ENCODE measurements at places on chromosomes 4 and X.

DNA sequence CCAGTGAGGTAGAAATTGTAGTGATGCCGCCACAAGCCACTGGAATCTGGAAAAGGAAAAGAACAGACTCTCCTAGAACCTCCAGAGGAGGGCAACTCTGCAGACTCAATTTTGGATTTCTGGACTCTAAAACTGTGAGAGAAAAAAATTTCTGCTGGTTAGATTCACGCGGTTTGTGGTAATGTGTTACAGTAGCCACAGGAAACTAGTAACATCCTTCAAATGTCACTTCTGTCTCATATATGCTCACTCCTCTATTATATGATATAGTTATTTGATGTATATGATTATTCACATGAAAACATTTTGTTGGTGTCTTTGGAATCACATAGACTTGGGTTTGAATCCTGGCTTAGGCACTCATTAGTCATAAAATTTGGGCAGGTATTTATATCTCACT is 18.8 kb downstream of the LDOC1 start:
- no peak for DNase-seq

- DNase-seq, result no peak
Measured at GRCh38 chrX:38249965-38250364, 29.3 kb upstream of the SRPX start.

DNA sequence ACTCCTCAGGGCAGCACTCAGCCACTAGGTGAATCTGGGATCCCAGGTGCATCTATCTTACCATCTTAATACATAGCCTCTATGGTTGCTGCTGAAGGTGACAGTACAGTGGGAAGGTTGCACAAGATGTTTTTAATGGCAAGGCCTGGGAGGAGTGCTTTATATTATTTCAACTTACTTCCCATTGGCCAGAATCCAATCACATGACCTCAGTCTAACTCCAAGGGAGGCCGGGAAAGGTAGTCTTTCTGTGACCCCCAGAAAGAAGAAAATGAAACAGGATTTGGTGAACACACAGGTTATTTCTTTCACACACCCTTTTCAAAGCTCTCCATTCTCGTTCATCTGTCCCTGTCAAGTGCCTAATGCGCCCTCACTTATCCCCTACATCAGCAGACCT is 189.1 kb upstream of the ATP6AP2 start:
- DNase-seq, result no peak

GRCh38 chr4:120682981-120683380 is 239.5 kb downstream of the PRDM5 start:
- peak; percentile 32 for DNase-seq

DNA sequence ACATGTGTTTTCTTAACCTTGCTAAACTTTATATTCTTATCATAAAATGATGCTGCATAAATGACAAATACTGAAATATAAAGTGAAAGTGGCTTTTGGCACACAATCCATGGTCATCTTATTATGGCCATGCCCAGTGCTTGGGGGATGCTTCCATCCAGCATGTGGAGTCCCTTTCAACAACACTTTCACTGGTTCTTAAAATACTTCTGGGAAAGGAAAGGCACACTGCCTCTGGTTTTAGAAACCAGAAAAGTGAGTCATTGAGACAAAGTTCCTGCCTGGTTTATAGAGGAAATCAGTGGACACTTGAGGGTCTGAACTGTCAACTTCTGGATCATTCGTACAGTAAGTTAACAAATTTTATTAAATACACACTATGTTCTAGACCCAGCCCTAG is 248.0 kb upstream of the ADAMTS3 start:
- DNase-seq, result peak; percentile 21

DNA sequence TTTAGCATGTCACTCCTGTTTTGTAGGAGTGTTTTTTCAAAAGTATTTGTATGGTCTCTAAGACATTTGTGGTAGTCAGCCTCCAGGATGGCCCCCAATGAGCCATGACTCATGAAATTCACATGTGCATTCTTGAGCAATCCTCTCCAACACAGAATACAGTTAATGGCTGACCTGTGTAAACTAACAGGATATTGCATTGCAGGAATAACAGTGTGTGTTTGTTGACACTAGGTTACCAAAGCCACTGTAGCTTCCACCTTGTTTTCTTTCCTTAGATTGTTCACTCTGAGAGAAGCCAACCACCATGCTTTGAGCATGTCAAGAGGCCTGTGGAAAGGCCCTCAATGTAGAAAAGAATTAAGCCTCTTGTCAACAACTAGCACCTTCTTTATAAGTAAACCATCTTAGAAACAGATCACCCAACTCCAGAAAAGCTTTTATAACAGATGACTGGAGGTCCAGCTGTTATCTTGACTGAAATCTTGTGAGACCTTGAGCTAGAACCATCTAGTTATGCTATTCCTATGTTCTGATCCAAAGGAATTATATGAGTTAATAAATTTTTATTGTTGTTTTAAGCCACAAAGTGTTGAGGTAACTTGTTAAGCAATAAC is 28.5 kb downstream of the TBCK start:
- peak; percentile 92 for DNase-seq

DNA sequence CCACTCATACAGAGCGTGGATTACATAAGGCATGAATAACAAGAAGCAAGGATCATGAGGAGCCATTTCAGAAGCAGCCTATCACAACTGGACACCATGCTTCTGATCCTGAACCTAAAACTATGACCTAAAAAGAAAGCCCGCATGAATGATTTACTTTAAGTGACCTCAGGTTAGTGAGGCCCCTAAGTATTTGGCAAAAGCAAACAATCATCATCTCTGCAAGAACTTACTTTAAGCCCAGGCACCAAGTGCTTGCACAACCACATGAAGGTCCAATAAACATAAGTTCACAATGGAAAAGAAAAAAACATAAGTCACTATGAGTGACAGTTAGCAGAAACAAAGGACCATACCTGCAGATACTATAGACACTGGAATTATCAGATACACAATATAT is 7.9 kb upstream of the MBTPS2 start:
- DNase-seq, result no peak

GRCh38 chr4:182203872-182204411 is 39.3 kb upstream of the TENM3 start:
- no peak for DNase-seq

DNA sequence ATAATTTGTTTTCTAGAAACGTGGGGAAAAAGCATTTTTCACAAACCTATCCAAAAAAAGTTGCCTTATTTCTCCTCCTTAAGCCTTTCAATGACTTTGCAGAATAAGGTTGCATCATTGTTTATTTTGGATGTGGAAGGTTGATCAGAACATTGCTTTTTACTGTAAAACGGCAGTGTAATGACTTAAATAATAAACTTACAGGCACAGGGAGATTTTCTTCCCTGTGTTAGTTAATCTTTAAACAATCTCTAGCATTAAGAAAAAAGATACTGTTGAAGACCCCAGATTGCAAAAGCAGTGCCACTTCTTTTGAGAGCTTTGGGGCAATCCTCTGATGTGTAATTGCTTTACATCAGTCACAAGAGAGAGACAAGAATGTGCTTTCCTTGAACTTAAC is 153.4 kb downstream of the ARX start:
- DNase-seq, result peak; percentile 5

DNA sequence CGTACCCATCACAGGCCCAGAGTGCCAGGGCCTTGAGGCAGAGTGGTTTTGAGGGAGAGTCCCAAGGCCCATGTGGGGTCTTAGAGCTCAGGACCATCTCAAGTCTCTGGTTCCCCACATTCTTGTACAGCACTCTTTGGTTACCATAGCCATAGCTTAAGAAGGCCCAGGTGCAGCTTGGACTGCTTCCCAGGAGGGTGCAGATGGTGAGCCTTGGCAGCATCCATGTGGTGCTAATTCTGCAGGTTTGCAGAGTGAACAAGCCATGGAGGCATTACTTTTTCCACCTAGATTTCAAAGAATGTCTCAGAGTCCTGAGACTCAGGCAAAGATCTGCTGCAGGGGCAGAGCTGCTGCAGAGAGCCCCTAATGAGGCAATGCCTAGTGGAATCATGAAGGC is 171.7 kb downstream of the STK32B start:
- no peak for DNase-seq

DNA sequence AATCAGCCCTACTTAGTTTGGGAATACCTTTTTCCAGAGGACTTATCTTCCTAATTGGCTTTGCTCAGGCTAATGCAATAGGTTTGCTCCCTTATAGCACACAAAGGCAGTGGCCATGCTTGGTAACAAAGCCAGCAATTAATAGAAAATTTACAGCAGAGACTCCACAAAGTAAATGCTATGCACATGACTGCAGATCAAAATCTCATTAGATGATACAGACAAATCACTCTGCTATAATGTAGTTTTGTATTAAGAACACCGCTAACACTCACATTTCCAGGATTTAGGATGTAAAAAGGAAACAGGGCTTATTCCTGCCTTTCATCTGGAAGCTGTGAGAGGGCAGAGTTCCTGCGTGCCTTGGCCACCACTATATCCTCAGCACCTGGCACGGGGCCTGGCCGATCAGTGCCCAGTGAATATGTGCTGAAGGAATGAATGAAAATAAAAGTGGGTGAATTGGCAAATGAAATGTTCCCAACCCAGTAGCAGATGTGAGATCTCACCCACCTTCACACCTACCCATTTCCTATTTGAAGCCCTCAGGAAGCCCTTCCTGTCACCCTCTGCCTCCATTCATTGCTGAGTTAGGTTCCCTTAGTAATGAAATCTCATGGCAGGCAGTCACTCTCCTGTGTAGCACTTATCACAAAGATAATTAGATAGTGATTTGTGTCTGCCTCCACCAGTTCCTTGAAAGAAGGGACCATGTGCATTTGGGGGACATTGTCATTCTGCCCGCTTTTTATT is 5.1 kb downstream of the SEPTIN6 start:
- DNase-seq, result peak; percentile 54

- no peak for DNase-seq
Measured at GRCh38 chr4:81538716-81539427, 67.2 kb upstream of the RASGEF1B start.

- no peak for DNase-seq
Measured at GRCh38 chrX:24168807-24169206, 19.3 kb downstream of the ZFX start.

GRCh38 chr4:127240764-127241105 is 392.0 kb upstream of the INTU start:
- peak; percentile 34 for DNase-seq

DNA sequence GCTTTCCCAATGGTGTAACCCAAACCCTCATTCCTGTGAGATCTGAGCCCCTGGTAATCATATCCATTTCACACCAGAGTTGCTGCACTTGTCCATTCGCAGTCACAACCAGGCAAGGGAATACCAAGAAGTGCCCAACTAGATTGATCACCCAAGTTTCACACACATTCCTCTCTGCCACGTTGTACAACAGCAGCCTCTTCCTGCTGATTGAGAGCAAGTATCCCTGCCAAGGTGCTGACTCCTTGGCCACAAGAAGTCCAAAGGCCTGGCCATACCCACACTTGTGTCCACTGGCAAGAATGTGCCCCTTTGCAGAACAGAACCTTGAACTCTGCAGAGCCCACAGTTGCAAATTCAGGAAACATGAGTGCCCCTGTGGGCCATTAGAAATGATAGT is 6.5 kb upstream of the ACOT9 start:
- peak; percentile 13 for DNase-seq

GRCh38 chrX:107551546-107551945 is 76.8 kb upstream of the PRPS1 start:
- DNase-seq, result no peak

DNA sequence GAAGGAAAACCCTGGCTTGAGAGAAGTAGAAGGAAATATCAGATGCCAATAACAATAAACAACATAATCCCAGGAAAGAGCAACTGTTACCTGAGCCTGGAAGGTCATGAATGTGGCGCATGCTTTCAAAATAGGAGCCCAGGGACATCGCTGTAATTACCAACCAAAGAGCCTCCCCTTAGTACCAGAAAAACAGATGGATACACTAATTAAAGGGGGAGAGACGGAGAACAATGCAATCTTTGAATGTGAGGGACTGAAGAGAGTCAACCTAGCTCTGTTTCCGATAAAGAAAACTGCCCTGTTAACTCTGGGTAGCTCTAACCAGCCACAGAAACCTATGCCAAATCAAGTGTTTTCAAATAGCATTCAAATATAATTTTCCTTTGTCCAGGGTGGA is 161.4 kb downstream of the ENOX2 start:
- no peak for DNase-seq

- peak; percentile 11 for DNase-seq
Measured at GRCh38 chrX:25873196-25873595, 264.9 kb upstream of the MAGEB18 start.

- DNase-seq, result peak; percentile 92
Measured at GRCh38 chr4:24794916-24795665, at the start of gene SOD3. TSS of gene SOD3 (plus strand) at chr4:24795573. CDS start at chr4:24799522, 3,949 bp downstream.

- DNase-seq, result peak; percentile 90
Measured at GRCh38 chrX:63513825-63514568, 162.9 kb upstream of the SPIN4 start.

DNA sequence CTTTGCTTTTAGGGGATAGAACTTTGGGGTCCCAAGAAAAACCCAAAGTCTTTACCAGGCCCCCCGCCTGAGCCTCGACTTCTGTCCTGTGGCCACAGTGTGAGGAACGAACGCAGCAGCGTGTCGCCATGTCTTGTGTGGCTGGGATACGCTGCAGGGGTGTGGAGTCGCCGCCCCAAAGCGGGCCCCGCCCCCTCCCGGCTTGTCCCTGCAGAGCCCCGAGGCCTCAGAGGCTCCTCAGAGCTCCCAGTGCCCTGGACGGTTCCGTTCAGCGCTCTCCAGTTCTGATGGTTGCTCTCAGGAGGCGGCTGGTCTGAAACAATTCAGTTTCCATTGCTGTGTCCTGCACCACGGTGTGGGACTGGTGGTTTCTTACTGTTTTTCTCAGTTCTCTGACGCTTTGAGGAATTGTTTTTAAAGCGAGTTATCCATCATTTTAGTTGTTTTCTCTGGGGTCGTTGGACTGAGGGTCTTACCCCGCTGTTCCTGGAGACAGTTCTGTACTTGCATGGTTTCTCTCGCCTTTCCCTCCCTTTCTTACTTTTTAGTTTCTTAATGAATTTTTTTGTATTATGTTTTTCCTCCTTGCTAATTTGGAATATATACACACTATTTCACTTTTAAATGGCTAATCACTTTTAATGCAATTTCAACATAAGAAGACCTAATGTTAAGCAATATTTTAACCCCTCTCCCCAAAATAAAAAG is 1.6 kb upstream of the IDUA start:
- DNase-seq, result peak; percentile 48

DNA sequence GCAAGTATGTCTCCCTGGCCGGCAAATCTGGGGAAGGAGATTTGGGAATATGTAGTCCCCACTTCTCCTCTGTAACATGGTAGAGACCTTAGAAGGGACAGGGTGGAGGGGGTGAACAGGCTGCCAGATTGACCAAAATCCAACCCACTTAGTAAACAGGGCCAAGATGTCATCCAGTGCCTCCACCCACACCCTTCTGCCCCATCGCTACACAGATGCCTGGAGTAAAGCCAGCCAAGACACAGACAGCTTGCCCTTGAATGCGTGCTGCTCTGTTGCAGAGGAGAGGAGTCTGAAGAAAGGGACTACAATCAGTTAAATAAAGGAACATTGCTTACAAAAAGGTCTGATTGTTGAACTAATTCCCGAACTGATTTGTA is 160.1 kb upstream of the LDB2 start:
- peak; percentile 81 for DNase-seq

DNA sequence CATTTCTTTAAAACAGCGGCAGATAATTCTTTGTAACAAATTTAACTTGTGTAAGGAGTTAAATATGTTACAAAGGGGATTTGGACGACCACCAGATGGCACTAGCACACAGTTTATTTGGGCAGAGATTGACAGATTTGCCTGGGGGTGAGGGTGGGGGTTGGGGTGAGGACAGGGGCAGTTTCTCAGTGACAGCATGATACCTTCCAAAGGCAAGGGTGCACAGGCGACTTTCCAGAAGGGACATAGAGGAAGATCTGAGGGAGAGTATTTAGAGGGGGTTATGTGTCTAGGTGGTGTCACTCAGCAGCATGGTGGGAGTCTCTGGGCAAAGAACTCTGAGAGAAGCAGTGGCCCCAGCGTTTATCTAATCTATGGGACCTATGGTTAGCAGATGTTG is 9.6 kb upstream of the TMA16 start:
- DNase-seq, result peak; percentile 40

Data from AG10803 (cell line).